CD4-positive, alpha-beta memory T cell (primary cell): ENCODE measurements at places on chromosomes 4 and X. TPM values are rescaled to one million over a fixed set of nuclear protein-coding genes. Genes with fewer than 3 reads are reported as not detected.

GRCh38 chrX:107537815-107538214 lies 88.4 kb downstream of the FRMPD3 start:
- DNase-seq = peak; percentile 23

DNA sequence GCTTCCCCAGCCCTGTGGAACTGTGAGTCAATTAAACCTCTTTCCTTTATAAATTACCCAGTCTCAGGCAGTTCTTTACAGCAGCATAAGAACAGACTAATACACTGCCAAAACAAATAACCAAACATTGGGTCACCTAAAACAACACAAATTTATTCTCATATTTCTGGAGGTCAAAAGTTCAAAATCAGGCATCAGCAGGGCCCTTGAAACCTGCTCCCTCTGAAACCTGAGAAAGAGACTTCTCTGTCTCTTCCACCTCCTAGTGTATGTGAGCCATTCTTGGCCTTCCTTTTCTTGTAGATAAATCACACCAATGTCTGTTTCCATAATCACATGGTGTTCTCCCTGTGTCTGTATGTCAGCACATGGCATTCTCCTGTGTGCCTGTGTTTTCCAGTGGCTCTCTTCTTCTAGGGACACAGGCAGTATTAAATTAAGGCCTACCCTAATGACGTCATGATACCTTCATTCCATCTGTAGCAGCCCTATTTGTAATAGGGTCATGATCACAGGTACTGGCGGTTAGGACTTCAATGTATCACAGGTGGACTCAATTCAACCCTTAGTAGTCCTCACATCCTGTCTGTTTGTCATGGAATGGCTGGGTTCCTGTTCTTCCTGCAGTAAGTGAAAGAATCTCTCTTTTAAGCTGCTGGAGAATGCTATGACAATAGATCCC lies 147.3 kb upstream of the CLNK start:
- DNase-seq = no peak

- DNase-seq = no peak
Measured at GRCh38 chr4:8829584-8829983, 42.1 kb downstream of the HMX1 start.

- peak; percentile 16 for DNase-seq
Measured at GRCh38 chr4:94390804-94391410, 48.3 kb upstream of the HPGDS start.

GRCh38 chr4:31788676-31789075 lies 1068.5 kb downstream of the PCDH7 start:
- DNase-seq = no peak

- DNase-seq = no peak
Measured at GRCh38 chrX:40005292-40006011, 92.3 kb downstream of the BCOR start.

- no peak for DNase-seq
Measured at GRCh38 chr4:1769692-1770091, 23.4 kb upstream of the FGFR3 start.

DNA sequence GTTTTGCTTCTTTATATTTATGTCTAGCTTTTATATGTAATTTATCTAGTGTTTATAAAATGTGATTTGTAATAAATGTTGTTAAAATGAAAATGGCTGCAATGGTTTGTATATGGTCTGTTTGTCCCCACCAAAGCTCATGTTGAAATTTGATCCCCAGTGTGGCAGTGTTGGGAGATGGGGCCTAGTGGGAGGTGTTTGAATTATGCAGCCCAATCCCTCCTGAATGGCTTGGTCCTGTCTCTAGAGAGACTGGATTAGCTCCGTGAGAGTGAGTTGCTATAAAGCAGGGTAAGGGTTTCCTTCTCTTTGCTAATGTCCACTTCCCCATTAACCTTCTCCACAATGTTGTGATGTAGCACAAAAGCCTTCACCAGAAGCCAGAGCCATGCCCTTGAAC lies 30.0 kb upstream of the JADE3 start:
- DNase-seq = no peak

DNA sequence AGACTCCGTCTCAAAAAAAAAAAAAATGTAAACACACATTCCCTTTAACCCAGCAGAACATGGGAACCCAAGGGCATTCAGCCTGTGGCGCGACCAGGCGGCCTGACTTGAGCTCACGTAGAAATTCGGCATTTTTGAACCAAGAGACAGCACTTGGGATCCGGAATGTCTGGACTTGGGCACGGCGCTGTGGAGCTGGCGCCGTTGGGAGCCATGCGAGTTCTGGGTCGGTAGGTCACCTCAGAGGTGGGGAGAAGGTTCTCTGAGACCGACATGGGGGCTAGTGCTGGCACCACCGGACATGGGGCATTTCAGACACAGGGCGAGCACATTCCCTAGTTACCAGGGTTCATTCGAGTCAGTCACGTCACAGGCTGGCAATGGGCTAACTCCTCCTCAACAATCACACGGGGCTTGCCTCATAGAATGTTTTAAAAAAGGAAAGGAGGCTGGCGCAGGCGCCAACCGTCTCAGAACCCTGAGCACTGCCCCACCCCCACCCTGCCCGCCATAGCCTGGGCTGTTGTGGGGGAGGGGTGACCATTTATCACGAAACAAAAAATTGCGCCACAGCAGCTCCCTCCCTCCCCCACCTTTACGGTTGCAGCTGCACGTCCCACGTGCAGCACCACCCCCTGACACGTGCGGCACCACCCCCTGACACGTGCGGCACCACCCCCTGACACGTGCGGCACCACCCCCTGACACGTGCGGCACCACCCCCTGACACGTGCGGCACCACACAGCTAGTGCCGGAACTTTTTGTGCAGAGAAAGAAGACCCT lies at the start of gene TEX28:
TEX28 (minus strand) TSS at position 334 of the 784 bp plus-strand sequence. CDS start 3,007 bp downstream, outside the sequence.
- DNase-seq = no peak

DNA sequence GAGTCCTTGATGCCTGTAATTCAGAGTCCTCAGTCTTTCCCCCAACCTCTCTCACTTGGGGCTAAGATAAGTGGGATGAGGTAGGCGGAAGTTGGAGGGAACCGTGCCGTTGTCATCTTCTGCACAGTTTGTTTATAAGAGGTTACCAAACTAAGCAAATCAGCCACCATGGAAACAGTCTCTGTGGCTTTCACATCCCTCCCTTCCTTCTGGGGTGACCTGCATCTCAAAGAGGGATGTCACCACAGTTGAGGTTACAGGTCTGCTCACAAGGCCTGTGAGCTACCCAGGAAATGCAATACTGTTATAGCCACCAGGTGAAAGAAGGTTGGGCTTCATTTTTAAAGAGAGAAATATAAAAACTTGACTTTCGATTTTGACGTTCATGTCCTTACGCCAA lies 26.3 kb downstream of the RTL5 start:
- peak; percentile 87 for DNase-seq

DNA sequence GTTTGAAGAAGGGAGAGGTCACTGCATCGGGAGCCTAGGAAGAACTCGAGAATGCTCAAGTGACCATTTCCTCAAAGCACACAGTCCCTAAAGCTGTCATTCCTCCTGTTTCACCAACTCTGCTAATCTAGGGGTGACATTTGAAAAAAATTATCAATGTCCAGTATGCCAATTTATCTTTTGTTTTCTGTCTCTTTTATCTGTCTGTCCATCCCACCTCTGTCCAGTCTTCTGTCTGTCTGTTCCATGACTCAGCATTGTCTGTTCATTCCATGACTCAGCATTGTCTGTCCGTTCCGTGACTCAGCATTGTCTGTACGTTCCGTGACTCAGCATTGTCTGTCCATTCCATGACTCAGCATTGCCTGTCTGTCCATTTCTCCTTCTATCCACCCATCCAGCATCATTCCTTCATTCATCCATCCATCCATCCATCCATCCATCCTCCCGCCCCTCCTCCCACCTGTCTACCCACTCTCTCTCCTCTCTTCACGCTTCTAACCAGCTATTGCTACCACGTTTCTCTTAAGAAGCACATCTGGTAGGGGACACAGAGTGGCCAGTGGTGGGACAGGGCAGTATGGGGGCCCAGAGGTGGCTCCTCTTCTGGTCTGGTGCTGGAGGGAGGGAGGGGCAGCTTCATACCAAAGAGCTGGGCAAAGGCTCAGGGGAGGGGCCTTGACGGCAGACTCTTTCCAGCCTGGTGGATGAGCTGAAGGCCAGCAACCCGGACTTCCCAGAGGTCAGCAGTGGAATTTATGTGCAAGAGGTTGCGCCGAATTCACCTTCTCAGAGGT lies 34.1 kb downstream of the HTRA3 start:
- no peak for DNase-seq

DNA sequence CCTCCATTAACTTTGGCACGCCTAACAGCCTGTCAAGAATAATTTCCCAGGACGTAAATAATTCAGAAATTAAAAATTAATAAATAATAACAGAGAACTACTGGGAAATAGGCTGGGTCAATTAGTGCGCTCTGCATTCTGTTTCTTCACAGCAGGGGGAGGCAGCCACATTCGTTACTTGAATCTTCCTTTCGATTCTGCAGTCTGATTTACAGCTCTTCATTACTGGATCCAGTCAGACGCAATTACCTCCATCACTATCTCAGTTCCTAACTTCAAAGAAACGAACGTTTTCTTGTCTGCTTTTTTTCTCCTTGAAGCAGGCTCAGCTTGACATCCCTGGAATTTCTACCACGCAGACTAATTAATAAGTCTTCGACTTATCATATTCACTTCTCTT lies 9.0 kb upstream of the RPL34 start:
- DNase-seq = no peak

- no peak for DNase-seq
Measured at GRCh38 chr4:140642674-140643437, 74.1 kb upstream of the UCP1 start.

GRCh38 chrX:138128027-138128671 lies 562.2 kb downstream of the ZIC3 start:
- peak; percentile 11 for DNase-seq

AREG gene
- total RNA-seq = 0.44 TPM

GRCh38 chr4:106318511-106318910 lies 2.2 kb downstream of the AIMP1 start:
- no peak for DNase-seq

- no peak for DNase-seq
Measured at GRCh38 chrX:55007656-55008055, 7.5 kb downstream of the APEX2 start.

DNA sequence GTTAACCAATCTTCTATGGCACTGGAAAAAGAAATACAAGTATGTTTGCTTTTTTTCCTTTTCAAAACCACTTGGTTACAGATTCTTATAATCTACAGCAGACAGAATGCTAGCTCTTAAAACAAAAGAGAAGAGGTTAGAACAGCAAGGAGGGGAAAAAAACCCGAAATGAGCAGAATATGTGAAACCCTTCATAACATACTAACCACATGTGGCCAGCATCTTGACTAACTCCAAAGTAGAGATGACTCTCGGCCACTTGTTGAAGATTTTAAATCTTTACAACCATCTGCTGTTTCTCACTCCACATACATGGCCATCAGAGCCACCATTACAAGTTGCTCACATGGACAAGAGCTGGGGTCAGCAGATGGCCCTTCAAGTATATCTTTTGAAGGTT lies 100.3 kb downstream of the PAPSS1 start:
- no peak for DNase-seq

- peak; percentile 52 for DNase-seq
Measured at GRCh38 chr4:48268956-48269860, at the start of gene TEC. TSS of gene TEC (minus strand) at chr4:48269838. CDS start at chr4:48228614, 41,224 bp downstream.

DNA sequence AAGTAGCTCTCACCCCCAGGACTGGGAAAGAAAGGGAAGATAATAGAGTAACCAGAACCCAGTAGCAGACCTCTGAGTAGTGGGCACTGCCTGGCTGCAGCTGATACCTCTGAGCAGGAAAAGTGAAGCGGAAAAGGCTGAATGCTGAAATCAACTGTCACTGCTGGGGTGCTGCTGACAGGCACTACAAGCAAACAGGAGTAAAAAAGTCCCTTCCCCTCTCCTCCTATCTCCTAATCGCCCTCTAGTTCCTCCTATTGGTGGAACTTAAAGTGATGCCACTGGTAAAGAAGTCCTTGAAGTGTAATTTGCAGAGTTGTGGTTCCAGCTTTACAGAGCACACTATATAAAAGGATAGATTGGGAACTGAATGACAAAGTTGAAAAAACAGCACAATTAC lies 32.8 kb upstream of the GLRB start:
- DNase-seq = no peak

- DNase-seq = no peak
Measured at GRCh38 chr4:16652732-16653305, 245.6 kb downstream of the LDB2 start.

- DNase-seq = no peak
Measured at GRCh38 chr4:173231916-173232315, 63.3 kb downstream of the GALNT7 start.

DNA sequence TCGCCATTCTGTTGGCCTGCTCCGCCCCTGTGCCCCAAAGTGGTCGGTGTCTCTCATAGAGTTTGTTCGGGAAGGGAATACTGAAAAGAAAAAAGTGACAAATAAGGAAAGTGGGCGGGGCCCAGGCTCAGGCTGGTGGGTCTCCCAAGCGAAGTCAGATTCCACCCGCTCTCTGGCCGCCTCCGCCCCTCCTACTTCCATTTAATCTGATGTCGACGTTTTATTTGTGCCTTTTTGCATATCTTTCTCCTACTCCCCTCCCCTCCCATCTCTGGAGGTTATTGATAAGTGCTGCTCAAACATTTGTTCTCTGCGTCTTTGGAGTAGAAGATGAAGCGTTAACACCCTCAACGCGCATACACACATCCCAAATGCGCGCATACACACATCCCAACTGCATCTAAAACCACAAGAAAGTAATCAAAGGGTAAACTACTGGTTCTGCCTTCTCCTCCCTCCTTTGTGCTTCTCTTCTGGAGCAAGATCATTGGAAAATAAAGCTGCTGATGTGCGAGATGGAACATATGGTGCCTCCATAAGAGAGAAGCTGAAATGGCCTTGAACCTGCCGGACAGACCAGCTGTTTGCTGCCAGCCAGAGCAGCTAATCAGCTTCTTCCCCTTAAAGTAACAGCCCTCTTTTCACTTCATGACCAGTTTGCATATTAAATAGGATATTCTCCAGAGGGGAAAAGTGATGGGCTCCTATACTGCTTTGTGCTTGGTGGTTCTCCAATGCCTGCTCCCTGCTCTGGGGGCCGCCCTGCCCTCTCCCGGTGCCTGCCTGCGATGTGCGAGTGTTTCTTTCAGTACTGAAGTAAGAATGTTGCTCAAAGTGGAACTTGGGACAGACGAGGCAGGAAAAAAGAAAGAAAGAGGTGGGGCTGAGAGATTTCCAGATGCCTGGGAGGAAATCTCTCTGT lies 3.1 kb downstream of the MAMLD1 start:
- DNase-seq = no peak

- no peak for DNase-seq
Measured at GRCh38 chr4:122104184-122104583, 47.9 kb upstream of the BLTP1 start.

- DNase-seq = no peak
Measured at GRCh38 chr4:108651014-108651791, 804 bp downstream of the OSTC start.
